Activated CD4-positive, alpha-beta T cell treated with anti-CD3 and anti-CD28 coated beads, Interleukin-2, amount 50 U/mL, for 16 hours (primary cell): ENCODE measurements at places on chromosomes 16 and 17.

DNA sequence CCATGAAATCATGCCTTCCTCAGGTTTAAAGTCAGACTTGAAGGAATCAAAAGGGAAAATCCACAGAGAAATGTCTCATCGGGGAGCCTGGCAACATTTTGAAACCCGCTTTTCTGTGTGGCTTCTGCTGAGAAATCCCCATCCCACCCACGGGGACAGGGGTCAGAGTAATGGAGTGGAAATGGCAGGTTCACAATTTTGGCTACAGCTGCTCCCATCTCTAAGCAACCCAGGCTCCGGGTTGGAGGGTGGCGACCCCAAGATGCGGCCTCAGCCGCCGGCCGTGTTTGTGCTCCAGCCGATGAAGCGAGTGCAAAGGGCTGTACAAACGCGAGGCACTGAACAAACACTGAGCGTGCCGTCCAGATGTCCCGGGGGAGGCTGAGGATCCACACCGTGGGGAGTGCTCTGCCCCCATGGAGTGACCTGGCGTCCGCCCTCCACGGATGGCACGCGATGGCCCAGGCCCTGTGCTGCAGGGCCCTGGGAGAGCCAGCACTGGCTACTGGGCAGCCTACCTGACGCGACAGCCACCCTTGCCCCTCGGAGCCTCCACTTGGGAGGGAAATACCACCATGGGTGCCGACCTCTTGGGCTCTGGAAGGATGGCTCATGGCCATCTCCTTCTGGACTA, 22.2 kb downstream of the SLC43A2 start:
- DNase-seq = no peak

DNA sequence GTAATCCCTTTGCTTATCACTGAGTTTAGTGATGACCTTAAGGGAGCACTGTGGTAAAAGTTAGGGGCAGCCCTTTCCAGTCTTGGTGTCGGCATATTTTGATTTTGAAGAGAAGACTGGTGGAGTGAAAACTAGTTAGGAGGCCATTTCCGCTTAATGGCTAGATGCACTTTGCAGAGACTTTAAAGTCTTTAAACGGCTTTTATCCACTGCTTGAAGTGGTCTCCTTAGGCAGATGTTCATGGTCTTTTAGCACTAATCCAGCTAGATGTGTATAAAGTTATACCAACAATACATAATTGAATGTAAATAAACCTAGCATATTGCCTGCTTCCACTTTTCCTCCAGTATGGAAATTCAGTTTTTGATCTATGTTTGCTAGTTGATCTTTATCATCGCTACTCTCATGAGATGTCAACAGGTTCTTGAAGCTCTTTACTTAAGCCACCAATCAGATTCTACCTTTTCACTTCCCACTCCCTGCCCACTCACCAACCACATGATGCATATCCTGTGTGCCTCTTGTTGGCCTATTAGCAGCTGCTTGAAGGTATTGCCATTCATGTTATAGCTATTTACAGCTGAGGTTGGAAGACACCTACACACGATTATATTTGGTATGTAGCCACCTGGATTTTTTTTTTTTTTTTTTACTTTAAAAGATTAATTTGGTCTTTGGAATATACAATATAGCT, 132.0 kb downstream of the NLK start:
- DNase-seq = peak; percentile 43

DNA sequence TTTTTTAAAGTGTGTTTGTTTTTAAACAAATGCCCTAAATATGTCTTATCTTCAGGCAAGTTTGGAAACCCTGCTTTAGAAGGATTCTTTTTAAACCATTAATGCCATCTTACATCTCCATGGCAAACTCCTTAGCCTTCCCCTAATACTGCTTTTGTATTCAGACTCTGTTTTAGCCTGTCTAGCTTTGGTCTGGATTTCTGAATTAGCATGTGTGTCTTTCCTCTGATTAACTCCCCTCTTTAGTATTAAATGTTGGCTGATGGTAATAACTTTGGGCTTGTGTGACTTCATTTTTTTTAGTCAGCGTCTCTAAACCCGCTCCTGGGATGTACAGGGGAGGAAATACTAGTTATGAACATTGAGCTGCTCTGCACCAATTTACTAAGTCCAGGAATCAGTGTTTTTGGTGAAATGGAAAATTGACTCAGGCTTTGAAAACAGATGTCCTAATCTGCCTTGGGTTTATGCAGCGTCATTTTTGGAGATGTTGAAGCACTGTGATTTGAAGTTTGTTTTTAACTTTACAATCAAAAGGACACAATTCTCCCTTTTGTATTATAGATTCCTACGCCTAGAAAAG, 22.2 kb downstream of the WIPF2 start:
- no peak for DNase-seq

GRCh38 chr16:85112364-85112763, at the start of gene CIBAR2:
CIBAR2 (minus strand) TSS chr16:85112472; CDS start chr16:85112352, 120 bp downstream.
- no peak for DNase-seq

GRCh38 chr17:67156269-67157199, 88.5 kb downstream of the HELZ start:
- peak; percentile 11 for DNase-seq

- peak; percentile 12 for DNase-seq
Measured at GRCh38 chr17:78583091-78583490, 5.9 kb upstream of the DNAH17 start.

DNA sequence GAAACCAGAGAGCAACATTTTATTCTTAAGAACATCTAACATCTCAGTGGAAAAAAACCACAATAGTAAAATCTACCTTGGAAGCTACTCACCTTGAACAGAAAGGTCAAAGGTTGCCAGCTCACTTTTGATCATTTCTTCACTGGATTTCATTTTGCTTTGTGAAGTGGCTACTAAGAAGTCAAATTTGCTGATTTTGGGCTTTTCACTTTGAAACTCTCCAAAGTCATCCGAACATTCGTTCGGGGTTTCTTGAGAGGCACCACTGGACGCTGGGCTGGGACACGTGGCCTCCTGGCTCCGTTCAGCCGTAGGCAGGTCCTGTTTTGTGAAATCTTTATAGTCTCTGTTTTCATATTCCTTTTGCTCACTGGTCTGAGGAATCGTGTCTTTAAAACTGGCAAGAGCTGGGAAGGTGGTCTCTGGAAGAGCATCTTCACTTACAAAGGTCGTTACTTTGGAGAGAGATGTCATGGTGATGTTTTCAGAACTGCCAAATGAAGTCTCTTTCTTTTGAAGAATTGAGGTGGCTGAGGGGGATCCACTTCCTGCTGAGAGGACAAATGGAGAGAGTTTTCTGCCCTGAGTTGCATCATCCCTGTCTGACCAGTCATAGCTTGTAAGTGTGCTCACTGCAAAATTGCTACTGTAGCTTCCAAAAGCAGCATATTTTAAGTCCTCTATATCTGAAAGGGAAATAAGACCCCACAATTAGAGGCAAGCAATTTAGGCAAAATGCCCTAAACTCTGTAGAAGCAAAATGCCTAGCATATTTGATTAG, 52.4 kb downstream of the DUSP14 start:
- DNase-seq = peak; percentile 6

DNA sequence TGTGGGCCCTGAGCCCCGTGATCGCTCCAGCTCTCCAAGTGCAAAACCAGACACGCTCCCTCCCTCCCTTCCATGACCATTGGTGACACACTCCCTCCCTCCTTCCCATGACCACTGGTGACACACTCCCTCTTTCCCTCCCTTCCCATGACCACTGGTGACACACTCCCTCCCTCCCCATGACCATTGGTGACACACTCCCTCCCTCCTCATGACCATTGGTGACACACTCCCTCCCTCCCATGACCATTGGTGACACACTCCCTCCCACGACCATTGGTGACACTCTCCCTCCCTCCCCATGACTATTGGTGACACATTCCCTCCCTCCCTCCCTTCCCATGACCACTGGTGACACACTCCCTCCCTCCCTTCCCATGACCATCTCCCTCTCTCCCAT, 56.3 kb downstream of the LMF1 start:
- no peak for DNase-seq

DNA sequence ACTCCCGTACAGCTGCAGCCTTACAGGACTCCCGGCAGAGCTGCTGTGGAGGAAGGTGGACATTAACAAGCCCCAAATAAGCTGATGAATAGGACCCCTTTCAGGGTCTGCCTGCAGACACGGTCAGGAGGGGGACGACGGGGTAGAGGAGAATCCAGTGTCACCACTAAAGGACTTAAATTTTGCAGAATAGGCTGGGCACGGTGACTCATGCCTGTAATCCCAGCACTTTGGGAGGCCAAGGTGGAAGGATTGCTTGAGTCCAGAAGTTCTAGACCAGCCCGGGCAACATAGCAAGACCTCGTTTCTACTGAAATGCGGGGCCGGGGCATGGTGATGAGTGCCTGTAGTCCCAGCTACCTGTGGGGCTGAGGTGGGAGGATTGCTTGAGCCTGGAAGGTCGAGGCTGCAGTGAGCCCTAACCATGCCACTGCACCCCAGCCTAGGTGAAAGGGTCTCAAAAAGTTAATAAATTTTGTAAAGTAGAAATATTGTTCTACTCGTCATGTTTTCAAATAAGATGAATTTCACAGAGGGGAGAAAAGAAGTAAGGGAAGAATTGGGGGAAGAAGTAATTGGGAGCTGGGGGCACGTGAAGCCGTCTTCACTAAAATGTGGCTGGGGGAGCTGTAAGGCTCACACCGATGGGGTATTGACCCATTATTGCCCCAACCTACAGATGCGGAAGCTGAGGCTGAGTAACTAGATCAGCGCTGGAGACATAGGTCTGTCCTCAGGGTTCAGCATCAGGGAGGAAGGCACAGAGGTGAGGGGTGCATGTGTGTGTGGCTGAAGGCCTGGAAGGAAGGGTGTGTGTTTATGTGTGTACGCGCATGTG, 4.7 kb downstream of the LITAFD start:
- no peak for DNase-seq

DNA sequence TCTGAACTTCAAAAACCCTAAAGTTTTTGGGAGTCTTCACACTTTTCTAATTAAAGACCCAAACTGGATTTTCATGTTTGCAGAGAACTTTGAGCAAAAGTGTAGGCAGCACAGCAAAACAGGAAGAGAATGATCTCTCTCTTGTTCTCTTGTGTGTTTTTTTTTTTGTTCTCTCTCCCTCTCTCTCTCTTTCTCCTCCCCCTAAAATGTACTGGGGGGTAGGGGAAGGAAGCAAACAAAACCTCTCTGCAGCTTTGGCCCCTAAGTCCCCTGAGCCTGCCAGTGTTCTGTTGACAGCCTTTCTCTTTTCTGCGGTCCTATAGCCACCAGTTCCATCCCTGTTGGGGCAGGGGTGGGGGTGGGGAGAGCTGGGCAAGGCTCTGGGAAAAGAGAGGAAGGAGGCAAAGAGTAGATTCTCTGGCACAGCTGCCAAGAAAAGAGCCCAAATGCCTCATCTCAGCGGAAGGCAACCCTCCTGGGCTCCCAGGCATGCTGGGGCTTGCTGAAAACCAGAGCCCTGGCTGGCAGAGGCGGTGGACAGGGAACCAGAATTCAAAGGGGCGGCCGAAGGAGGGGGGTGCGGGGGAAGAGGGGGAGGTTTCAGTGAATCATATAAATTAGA, 295.3 kb downstream of the SOX9 start:
- DNase-seq = no peak

DNA sequence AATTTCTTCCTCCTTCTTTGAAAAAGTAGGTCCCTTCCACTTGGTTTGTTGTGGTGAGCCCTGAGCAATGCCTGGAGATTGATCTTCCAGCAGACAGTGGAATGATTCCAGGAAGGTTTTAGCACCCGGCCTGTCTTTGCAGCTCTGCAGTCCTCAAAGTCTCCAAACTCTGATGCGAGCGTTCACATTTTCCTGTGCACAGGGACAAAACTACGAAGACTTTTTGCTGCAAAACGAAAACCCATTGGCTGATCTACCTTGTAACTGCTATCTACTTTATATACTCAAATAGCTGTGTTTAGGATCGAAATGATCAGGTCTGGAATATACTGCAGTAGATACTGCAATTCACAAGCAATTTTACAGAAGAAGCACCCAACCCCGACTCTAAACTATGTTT, 21.7 kb downstream of the G6PC1 start:
- no peak for DNase-seq

GRCh38 chr16:16073891-16074881, 124.8 kb downstream of the ABCC1 start:
- no peak for DNase-seq
